ENCODE measurements at places on chromosomes 2 and 18.

GRCh38 chr2:179769323-179769722, 92.1 kb downstream of the ZNF385B start:
- no peak for DNase-seq

DNA sequence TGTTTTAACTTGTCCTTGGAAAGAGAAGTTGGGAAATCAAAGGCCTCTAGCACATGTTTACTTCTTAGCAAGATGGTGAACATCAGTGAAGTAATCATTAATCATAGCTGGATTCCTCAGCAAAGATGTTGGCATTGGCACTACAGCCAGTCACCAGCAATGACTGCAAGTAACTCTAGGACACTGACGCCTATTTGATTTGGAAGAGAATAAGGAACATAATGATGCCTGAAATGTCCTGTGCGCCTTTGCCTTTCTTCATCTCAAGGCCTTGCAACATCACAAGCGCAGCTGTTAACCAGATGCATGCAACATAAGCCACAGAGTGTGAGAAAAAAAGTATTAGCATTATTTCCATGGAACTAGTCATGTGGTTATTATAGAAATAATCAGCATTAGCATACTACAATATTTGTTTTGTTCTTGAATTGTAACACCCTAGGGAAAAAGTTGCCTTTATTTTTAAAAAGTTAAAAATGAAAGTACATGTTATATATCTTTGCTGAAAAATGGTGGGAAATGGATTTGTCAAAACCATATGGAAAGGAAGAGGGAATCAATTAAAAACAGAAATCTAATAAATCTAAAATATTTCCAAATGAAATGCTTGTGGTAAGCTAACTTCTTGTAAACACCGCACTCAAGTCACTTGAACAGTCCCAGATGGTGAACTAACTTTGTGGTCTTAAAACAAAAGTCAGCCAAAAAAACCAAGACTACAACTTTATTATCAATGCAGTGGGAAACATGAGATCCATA, 55.6 kb downstream of the THADA start:
- DNase-seq, result no peak

GRCh38 chr2:96264656-96265348, 995 bp downstream of the TMEM127 start:
- DNase-seq, result peak; percentile 47

DNA sequence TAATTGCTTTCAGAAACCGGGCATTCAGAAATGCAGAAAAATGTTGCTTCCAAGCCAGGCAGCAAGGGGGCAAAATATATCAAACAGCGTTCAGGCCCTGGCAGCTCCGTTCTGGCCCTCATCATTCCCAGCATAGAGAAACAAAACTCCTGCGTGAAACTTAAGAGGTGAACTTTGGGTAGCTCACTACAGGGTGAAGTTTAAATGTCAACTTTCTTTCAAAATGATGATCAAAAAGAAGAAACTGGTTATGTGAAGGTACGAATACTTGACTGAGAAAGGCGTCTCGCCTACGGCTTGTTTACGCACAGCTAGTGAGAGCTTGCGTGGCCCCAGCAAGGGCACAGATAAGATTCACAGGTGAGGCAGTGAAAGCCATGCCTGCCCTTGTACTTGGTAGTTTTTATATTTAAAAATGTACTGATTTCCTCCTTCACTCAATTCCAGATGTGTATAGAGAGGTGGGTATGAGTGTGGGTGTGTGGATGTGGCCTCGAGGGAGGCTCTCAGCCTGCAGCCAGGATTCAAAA, 127.5 kb downstream of the NFATC1 start:
- no peak for DNase-seq

DNA sequence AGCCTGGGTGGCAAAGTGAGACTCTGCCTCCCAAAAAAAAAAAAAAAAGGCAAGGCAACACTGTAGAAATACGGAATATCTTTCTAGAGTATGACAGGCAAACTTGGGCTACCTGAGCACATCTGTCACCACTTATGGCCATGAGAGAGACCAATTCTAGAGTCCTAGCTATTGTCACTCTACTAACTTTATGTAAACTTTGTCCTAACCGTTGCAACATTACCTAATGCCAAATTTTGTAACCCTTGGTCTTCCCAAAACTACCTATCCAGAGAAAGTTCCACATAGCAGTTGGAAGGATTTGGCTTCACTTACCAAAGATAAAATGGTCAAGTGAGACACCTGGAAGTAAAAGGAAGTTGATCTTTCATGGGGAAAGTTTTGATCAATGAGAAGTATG, 26.6 kb upstream of the SCN7A start:
- no peak for DNase-seq

DNA sequence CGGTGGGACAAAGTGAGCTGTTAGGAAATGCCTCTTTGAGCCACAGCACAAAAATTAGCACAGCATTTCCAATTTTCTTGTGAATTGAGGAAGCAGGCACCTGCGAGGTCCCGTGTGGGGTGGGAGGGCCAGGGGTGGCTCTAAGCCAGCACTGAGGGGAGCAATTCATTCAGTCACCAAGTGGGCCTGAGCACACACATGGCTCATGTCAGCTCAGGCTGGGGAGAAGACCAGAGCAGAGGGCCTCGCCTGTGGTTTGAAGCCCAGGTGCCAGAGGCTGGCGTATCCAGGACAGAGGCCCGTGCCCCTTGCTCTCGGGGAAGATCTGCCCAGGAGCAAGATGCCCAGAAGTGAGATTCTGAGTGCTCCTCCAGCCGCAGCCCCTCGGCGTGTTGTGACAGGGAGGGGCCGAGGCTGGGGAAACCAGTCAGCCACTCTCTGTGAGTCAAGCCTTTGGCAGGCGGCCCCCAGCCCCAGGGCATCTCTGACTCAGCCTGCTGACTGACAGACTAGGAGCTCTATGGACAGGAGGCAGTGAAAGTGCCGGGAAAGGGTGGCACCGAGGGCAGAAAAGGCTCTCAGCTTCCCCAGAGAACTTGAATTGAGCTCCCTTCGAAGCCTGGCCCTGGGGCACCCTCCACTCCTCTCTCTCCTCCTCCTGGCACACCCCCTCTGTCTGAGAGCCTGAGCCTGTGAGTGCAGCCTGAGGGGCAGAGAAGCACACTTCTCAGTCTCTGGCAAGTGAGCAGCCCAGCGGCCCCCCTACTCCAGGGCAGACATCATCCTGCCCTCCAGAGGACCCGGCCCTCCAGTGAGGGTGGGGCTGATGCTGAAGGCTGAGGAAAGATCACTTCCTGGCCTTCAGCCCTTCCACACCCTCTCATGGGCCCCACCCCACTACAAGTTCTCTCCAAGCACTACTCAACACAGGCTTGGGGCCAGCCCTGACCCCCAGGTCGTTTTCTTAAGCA, 32.3 kb downstream of the CYP26B1 start:
- DNase-seq, result no peak

DNA sequence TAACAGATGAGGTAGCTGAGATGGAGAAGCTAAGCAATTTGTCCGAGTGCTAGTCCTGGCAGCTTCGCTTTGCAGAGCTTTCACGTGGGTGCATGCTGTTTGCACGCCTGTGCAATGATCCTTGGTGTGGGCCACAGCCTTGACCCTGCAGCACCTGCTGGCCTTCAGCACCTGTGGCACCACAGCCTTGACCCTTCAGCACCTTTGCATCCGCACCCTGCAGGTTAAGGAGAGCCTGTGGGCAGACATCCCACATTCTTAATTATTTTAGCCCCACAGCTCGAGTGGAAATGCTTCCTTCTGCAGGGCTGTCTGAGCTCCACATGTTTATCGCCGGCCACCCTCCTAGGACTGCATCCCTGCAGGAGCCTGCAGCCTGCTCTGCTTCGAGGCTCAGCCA, 19.3 kb downstream of the NCK2 start:
- no peak for DNase-seq

GRCh38 chr2:202201220-202202160, 36.9 kb downstream of the SUMO1 start:
- DNase-seq, result no peak
